ENCODE measurements at places on chromosomes 1 and 21.

DNA sequence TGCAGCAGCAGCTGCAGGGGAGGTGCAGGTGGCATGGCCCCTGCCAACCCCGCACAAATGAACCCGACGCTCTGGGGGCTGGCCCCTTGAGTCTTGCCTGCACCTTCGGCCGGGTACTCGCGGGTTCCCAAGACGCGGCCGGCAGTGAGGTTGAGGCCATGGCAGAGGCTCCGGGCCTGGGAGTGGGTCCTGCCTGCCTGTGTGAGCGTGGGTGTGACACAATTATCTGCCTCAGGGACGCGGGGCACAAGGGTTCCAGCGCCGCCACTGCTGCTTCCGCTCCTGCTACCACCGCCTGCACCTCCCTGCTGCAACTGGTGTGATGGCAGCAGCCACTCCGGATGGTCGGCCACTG lies 20.9 kb upstream of the TGFB2 start:
- no peak for DNase-seq

DNA sequence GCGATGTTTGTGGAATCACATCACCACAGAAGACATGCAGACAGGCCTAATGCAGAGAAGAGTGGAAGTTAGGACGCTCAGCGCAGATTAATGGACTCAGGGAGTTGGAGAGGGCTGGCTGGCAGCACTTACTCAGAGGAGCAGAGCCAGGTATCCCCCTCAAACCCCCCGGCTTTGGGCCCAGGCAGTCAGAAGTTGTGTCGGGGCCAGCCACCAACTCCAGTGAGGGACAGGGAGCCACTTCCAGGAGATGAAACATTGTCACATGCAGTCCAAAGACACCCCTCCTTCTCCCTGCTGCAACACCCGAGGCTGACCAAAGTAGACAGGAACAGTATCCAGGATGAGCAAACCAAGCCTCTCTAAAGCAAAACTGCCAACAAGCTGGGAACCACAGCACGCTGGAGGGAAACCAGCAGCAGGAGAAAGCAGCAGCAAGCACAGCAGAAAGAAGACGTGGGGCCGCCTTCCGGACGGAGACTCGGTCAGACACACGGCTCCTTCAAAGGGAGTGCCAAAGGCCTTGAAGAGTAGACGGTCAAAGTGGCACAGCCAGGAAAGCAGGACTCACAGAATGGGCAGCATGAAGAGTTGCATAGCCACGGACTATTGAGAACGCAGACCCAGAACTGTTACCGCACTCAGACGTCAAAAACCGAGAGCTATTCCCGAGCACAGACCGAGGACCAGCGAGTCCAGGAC lies 149.3 kb downstream of the PCBP3 start:
- DNase-seq: no peak

GRCh38 chr1:114607223-114607622 lies 25.8 kb upstream of the BCAS2 start:
- no peak for DNase-seq

- DNase-seq: no peak
These were observed 231.9 kb downstream of the PTPRU start for GRCh38 chr1:29467989-29468900.

All from activated CD4-positive, alpha-beta T cell treated with anti-CD3 and anti-CD28 coated beads, Interleukin-2, Interleukin-4, amounts not matched to agents 100 ng/mL and 50 ng/mL, durations not matched to agents 16 hours and 8 hours (primary cell).